Stimulated activated CD4-positive, alpha-beta T cell treated with anti-CD3 and anti-CD28 coated beads, Interleukin-1b, Interleukin-23, amount 100 ng/mL, for 1 hour (primary cell): ENCODE measurements at places on chromosomes 2 and 18.

- DNase-seq: no peak
Observed at GRCh38 chr2:238132463-238133450, 5.7 kb upstream of the KLHL30 start.

DNA sequence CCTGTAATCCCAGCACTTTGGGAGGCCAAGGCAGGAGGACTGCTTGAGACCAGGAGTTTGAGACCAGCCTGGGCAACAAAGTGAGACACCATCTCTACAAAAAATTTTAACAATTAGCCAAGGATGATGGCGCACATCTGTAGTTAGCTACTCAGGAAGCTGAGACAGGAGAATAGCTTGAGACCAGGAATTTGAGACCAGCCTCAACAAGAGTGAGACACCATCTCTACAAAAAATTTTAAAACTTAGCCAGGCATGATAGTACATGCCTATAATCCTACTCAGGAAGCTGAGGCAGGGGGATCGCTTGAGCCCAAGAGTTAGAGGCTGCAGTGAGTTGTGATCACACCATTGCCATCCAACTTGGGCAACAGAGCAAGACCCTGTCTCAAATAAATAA lies 7.0 kb downstream of the MEMO1 start:
- DNase-seq: no peak

DNA sequence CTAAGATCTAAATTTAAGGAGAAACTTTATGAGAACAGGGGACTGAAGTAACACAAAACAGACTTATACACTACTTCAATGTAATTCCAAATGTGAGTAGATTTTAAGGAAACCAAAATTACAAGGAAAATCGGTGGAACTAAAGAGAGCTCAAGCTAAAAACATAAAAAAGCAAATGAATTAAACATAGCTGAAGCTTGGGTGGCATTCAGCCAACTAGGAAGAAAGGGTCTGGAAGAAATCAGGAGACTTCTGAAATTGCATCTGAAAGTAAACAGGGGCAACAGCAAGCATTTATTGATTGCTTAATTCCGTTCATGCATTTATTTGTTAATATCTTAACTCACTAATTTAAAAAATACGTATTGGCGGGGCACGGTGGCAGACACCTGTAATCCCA lies 727.3 kb upstream of the PKDCC start:
- no peak for DNase-seq

DNA sequence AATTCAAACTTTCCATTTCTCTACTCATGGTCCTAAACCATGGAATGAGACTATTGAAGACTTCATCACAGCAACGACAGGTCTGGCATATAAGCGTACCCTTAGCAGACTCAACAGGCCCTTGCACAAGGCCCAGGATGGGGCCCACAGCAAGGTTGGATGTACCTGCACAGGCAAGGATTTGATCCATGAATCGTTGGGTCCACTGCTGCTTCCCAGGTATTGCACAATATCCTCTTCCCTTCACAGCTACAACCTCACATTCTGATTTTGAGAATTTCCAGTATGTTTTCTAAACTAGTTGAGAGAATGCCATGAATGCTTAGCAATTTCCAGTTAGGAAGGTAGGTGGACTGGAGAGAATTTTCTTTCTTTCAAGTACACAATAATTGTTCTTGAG lies 515.8 kb downstream of the SUCLG1 start:
- DNase-seq: no peak

GRCh38 chr2:231359948-231360347 lies 35.6 kb upstream of the B3GNT7 start:
- no peak for DNase-seq

- DNase-seq: no peak
Observed at GRCh38 chr2:188119112-188119838, 172.4 kb upstream of the GULP1 start.

- DNase-seq: no peak
Observed at GRCh38 chr2:43460611-43461365, 135.1 kb downstream of the THADA start.

- no peak for DNase-seq
Observed at GRCh38 chr2:28950941-28951630, 30.0 kb upstream of the TOGARAM2 start.

DNA sequence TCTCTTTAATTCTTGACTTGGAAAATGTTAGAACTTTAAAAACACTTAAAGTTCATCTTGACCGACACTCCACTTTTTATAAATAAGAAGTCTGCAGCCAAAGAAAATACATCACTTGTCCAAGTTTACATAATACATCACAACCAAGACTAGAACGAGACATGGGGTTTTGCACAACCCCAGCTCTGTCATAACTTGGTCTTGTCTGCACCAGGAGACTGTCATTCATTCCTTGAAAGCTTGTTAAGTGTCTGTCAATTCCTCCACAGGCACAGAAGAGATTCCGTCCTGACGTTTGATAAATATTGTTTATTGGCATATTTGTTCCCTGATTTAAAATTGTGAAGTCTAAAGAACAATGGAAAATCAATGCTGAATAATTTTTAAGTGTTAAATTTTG lies 139.5 kb upstream of the SETBP1 start:
- DNase-seq: no peak

- DNase-seq: no peak
Observed at GRCh38 chr2:146228020-146228393, 1616.8 kb upstream of the ACVR2A start.

DNA sequence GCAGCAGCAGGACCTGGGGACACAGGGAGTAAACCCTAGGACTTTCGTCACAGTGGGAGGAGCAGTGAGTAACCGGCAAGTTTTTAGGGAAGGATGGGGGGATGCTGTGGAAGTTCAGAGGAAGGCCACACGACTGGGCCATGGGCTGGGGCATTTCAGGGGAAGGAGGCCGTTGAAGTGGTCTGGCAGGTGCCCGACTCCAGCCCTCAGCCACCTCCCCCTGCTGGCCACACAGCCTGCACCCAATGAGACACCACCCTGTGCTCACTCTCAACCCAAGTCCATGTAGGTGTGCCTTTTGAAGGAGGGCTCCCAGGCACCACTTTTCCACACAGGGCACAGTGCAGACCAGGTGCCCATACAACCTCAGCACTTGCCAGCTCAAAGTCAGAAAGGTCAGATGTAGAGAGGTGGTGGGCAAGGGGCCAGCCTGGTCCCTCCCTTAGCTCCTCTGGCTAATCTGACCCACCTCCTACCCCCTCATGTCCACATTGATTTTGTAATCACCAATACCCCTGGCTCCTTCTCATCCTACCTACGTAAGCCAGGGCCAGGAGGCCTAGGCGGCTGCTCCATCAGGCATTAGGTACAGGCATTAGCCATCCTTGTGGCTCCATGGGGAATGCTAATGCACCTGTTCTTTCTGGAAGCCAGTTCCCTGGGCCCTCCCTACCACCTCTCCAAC lies 211.2 kb downstream of the SMAD2 start:
- no peak for DNase-seq

DNA sequence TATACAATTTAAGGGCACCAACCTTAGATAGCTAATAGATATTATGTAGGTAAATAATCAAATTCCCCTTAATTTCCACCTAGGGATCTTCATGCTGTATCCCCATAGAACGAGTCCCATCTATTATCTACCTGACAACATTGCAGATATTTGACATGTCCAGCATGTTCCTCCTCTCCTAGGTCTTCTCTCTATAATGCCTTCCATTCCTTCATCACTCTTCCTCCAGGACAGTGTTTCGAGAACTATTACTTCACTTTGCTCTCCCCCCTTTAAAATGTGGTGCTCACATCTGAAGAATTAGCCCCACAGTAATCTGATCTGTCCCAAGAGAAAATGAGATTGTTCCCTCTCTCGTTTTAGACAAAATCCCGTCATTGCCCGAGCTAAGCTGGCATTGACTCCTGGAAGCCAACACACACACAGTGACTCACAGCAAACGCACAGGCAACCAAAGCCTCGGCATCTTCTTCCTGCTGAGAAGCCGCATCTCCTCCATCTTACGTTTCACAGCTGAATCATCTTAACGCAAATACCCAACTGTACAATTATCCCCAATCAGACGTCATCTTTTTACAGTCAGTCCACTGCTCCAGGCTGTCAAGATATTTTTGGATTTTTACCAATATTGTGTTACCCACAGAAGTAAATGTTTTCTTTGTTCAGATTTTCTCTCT lies 162.9 kb upstream of the AGAP1 start:
- no peak for DNase-seq

GRCh38 chr18:67919316-67919715 lies 402.8 kb upstream of the DSEL start:
- DNase-seq: no peak
